ENCODE measurements at places on chromosomes 7 and 10. TPM values are rescaled to one million over a fixed set of nuclear protein-coding genes. Genes with fewer than 3 reads are reported as not detected.

INA gene
- polyA plus RNA-seq = not detected

HECW1 gene
- polyA plus RNA-seq = 0.12 TPM

PRSS37 gene
- not detected for polyA plus RNA-seq

CYP2C19 gene
- not detected for polyA plus RNA-seq

HEPACAM2 gene
- not detected for polyA plus RNA-seq

CLDN15 gene
- polyA plus RNA-seq = 6.1 TPM

ECHS1 gene
- 82.3 TPM for polyA plus RNA-seq

PNLIPRP2 gene
- polyA plus RNA-seq = not detected
